ENCODE measurements at places on chromosomes 3 and 15.

DNA sequence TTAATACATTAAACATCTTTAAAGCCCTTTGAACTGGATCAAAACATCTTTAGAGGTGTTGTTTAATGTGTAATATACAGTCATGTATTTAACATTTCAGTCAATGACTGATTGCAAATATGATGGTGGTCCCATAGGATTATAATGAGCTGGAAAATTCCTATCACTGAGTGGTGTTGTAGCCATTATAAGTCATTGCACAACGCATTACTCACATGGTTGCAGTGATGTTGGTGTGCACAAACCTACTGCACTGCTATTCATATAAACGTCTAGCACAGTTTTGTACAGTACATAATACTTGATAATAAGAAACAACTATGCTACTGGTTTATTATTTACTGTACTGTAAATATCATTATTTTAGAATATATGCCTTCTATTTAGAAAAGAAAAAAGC is 75.6 kb downstream of the DTWD1 start:
- no peak for DNase-seq

- no peak for DNase-seq
These were observed 43.0 kb upstream of the SCAANT1 start for GRCh38 chr3:63955036-63955650.

DNA sequence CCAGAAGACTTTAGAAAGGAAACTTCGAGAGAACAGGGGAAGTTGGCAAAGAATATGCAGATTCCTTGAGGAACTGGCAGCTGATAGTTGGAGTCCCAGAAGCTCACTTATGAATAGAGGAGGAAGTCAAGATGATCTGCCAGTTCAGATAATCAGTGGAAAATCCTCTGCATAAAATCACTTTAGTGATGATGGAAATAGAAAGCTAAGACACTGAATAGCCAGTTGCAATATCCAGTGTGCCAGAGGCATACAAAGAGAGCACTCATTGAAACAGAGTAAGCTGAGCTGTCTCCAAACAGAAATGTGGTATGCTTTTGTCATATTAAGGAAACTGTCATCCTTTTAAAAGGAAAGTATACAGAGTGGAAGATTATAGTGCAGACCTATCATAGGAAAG is 1207.6 kb downstream of the OTOL1 start:
- no peak for DNase-seq

- DNase-seq, result no peak
These were observed 17.2 kb downstream of the EFCC1 start for GRCh38 chr3:129018271-129018670.

DNA sequence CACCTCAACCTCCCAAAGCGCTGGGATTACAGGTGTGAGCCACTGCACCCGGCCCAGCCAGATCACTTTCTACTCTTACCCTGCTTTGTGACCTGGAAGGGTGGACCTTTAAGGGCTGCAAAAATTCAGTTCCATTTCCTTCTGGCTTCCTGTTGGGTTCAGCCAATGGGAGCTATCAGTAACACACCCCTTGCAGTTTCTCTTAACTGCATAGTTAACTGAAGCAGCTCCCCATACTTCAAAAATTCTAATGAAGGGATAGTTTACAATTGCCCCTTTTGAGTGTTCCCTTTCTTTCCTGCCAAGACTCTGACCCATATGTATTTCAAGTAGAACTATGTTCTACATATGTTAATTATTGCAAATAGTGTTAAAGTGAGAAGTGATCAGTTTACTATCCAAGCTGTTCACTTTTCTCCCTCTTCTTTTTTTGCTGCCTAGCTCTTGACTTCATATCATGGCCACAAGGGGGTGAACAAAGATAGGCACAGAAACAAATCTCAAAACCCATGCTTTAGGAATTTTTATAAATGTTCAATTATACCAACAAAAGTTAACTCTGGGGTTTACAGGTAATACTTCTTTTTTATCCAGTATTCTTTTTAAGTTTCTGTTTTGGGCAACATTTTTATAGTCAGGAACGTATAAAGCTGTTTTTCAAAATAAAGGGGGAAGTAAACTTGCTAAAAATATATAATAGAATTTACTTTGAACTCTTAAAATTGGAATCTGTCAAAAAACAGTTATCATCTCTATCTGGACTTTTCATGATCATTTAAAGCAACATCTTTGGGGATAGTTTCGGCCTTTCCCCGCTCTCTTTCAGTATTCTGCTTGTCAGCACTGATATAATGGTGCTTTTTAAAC is 8.1 kb downstream of the PGBD4 start:
- no peak for DNase-seq

GRCh38 chr3:156587760-156588069 is 32.8 kb upstream of the SSR3 start:
- no peak for DNase-seq

DNA sequence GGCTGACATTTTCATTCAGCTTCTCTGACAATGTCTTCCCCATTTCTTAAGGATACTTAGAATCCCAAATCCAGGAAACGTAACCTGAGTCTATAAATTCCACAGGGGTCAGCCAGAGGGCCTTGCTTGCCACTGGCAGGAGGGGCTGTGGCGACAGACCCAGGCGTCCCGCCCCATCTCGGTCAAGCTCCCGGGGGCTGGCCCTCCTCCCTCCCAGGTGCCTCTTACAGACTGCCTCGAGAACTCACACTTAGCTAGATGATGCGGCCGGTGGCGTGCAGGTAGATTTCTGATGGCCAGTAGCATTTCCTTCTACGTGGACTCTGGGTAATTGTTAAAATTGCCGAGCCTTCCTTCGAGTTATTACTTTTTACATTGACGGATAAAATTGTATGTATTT is 172.5 kb downstream of the NSMCE3 start:
- no peak for DNase-seq

GRCh38 chr3:151635905-151636304 is 97.8 kb upstream of the AADACL2 start:
- DNase-seq, result no peak

- no peak for DNase-seq
These were observed 82.0 kb upstream of the XXYLT1 start for GRCh38 chr3:195352895-195353488.

GRCh38 chr3:150480877-150481276 is 65.4 kb downstream of the SERP1 start:
- no peak for DNase-seq

All from activated CD8-positive, alpha-beta memory T cell treated with anti-CD3 and anti-CD28 coated beads, Interleukin-2, amount 50 U/mL, for 48 hours (primary cell).